ENCODE measurements at places on chromosomes 5 and 9.

DNA sequence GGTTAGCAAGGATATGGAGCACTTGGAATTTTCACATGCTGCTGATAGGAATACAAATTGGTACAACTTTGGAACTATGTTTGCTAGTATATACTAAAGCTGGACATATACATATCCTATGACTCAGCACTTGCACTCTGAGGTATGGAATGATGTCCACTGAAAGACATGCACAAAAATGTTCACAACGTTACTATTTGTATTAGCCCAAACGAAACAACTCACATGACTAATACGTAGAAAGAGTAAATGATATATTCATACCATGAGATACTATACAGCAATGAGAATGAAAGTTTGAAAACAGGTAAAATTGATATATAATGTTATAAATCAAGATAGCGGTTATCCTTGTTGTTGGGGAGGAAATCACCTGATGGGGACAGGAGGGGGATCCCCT is 45.5 kb upstream of the CDC42SE2 start:
- DNase-seq: no peak

- no peak for DNase-seq
Measured at GRCh38 chr5:137035480-137035878, 463.6 kb downstream of the SPOCK1 start.

DNA sequence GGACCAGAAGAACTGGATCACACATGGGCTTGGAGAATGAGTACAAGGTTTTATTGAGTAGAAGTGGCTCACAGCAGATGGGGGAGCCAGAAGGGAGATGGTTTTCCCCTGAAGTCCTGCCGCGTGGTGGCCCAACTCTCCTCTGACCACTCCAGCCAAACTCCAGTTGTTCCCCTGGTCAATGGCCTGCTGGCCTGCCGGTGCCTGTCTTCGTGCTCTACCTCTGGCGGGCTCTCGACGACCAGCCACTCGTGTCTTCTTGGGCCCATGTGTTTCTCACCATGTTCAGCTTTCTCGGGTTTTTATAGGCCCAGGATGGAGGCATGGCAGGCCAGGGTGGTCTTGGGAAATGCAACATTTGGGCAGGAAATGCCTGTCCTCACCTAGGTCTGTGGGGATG is 519.6 kb downstream of the CYLC2 start:
- no peak for DNase-seq

- no peak for DNase-seq
Measured at GRCh38 chr9:38523121-38523520, 97.3 kb downstream of the ANKRD18A start.

DNA sequence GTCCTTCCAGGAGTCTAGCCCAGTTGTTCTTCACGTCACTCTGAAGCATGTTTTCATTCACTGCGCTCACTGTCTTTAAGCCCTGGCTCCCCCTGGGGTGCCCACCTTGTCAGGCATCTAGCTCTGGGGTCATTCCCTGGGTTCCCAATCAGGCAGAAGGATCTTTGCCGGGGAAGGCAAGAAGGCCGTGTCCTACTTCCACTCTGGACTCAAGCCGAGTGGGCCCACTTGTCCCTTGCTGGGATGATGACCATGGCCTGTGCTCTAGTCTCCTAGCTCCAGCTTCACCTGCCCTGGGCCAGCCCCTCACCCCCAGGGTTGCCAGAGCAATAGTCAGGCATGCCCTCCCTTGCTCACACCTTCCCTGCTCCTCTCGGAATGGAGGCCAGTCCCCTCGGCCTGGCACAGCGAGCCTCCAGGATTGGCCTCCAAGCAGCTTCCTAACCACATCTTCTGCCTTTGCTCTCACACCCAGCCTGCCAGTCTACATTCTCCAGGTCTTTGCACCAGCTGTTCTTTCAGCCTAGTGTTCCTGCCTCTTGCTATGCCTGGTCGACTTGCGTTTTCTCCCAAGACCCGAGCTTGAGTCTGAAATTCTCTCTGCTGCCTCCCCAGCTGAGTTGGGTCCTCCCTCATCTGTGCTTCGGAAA is 32.2 kb upstream of the PSD2 start:
- no peak for DNase-seq

GRCh38 chr5:166031926-166032325 is 2259.5 kb upstream of the WWC1 start:
- no peak for DNase-seq

DNA sequence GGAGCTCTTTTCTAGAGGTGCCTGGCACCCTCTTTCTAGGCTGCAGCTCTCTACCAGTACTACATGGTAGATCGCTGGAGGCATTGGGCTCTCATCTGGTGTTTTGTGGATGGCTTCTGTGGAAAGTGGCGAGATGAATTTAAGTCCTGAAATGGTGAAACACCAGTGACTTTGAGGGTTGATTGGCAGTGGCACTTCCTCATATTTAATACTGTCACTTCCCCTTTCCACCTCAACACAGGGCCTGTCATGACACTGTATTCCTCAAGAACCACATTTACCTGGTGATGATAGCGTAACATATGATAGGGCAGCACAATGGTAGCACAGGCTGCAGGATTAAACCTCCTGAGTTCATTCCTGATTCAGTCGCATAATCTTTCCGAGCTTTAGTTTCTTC is 132.1 kb downstream of the KDM4C start:
- no peak for DNase-seq

DNA sequence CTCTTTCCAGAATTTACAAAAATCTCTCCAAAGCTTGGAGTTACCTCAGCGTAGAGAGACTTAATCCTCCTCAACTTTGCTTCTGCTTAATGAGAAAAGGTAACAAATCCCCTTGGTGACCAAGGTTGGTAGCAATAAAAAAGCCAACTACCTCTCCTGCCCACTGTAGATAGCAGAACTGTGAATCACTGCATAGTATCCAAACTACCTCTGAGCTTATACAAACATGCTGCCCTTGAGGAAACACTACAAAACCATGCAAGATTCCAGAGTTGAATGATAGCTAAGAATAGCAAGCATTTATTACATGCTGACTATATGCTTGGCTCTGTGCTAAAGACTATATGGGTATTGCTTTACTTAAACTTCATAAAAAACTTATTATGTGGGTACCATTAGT is 2.8 kb upstream of the ADAMTS12 start:
- DNase-seq: no peak

GRCh38 chr5:159262472-159262858 is 625 bp upstream of the UBLCP1 start:
- peak; percentile 4 for DNase-seq

GRCh38 chr5:135243556-135244285 is 155.3 kb downstream of the MACROH2A1 start:
- peak; percentile 43 for DNase-seq

DNA sequence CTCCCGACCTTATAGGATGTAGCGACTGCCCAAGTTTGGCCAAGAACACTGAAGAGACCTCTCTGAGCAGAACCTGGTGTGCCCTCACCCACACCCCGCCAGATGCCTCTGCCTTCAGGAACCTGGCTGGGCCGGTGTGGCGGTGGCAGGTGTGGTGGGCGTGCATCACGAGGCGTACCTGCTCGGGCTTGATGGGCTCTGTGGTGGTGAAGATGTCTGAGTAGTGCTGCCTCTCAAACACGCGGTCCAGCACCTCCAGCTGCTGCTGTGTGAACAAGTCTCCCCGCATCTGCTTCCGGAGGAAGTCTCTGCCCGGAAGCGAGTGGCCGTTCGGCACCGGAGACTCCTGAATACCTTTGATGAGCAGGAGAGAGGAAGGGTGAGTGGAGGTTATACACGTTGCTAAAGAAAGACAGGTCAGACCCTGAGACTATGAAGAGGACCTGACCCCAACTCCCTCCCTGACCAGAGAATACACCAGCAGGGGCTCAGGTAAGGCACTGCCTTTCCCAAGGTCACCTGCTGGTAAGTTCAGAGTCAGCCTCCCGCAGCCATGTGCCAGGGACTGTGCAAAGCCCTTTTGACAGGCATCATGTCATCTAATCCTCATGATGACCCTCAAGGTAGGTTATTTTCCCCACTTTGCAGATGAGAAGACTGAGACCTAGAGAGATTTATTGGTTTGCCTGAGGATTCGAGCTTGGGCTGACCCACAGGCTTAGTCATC is 67.5 kb downstream of the PAX5 start:
- DNase-seq: no peak

GRCh38 chr9:32414856-32415255 is 30.4 kb downstream of the ACO1 start:
- no peak for DNase-seq

DNA sequence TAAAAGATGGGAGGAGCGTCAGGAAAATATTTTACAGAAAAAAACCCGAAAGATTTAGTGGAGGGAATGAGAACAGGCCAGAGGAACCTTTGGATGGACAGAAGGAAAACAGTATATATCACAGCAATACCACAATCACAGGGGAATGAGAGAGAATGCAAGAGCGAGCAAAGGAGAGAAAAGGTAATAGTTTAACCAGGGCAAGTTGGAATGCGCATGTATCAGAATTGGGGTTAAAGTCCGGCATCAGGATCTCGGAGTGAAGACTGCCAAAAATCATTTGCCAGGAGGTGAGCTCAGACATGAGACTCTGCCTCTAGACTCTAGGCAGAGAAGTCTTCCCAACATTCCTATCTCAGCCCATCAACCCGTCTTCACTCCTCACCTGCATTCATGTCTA is 36.8 kb downstream of the PCDHGC5 start:
- no peak for DNase-seq

GRCh38 chr5:18141222-18141621 is 507.0 kb downstream of the TAF11L14 start:
- DNase-seq: no peak

GRCh38 chr5:2174538-2174937 is 291.8 kb upstream of the IRX4 start:
- DNase-seq: no peak

DNA sequence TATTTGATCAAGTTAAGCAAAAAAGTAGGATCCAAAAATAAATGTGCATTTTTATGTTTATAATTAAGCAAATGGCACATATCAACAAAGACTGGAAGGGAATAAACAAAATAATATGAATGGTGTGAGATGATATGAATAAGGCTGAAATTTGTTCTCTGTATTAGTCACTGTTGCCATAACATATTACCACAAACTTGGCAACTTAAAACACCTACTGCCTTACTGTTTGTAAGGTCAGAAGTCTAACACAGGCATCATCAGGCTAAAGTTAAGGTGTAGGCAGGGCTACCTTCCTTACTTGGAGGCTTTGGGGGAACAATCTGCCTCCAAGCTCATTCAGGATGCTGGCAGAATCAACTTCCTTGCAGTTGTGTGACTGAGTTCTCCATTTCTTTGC is 19.3 kb downstream of the PGGT1B start:
- no peak for DNase-seq

DNA sequence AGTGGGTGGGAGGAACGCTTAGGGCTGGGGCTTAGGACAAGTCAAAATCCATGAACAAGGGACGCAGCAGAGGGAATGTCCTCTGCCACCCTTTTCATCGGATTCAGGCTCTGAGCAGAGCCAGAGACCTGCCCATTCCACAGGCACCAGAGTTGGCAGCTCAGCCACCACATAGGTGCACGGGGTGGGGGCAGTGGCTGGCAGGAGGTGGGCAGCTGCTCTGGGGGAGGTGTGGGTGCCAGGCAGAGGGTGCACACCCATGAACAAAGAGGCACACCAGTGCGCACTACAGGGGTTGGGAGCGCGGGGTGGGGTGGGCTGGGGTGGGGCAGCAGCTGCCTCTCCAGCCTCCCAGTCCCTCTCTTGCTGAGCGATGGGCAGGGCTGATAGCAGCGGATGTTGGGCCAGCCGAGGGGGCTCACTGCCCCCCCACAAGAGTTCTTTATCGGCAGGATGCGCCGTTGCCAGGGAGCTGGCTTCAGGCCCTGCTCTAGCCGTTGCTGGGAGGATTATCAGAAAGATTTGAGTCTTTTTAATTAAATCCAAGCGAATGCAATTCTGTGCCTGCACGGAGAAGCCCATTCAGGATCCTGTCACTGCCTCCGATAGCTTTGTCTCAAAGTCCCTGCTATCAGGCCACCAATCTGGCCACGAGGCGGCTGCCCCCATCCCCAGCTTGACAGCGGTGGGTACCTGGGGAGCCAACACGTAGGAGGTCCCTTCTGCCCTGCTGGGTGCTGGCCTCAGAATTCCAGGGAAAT is 64.3 kb upstream of the LMX1B start:
- DNase-seq: no peak

DNA sequence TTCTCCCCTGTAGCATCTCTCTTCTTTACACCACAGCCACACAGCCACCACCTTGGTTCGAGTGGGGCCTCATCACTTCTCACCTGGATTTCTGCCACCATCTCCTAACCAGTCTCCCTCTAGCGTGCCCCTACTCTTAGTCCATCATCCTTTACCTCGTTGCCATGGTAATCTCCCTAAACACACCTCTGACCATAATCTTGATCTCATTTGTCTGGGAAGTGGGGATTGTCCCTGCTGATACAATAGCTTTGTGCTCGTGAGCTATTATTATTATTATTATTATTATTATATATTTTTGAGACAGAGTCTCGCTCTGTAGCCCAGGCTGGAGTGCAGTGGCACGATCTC is 76.5 kb upstream of the HSPA9 start:
- no peak for DNase-seq

DNA sequence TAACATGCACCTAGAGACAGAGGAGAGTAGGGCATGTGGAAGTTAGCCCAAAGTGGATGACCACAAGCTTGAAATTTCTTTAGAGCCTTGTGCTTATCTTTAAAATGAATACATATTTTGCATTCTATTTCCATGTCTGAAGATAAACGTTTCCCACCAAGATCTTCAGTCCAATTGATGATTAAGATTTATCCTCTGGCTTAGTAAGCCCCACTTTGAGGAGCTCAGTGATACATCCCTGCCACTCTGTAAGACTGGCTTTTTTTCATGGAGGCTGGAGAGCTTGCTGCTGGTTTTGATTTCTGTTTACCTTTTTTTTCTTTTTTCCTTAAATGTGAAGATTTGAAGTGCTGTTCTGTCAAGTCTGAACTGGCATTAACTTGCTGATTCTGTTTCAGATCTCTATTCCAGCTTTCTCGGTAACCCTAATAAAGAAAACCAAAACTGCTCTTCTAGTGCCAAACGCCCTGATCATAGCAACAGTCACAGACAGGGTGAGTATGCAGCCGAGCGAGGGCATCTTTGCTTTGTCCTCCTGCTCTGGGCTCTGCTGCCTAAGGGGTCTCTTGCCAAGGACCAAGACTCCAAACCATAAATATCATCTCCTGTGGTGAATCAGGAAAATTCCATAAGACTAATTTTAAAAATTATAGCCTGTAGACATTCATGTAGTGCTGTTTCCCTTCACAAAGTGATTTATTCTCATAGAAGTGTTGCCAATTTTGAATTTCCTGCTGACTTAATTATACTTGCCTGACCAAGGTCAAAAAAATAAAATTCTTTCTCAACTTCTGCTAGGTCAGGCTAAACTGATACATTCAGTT is 54.3 kb downstream of the GRAMD2B start:
- DNase-seq: no peak

GRCh38 chr9:22157276-22157675 is 148.2 kb upstream of the CDKN2B start:
- DNase-seq: no peak

Data from left colon (tissue), 2 donors.